Stimulated activated CD8-positive, alpha-beta memory T cell treated with anti-CD3 and anti-CD28 coated beads, Interleukin-4, amount 100 ng/mL, for 24 hours (primary cell): ENCODE measurements at places on chromosomes 3 and 15.

DNA sequence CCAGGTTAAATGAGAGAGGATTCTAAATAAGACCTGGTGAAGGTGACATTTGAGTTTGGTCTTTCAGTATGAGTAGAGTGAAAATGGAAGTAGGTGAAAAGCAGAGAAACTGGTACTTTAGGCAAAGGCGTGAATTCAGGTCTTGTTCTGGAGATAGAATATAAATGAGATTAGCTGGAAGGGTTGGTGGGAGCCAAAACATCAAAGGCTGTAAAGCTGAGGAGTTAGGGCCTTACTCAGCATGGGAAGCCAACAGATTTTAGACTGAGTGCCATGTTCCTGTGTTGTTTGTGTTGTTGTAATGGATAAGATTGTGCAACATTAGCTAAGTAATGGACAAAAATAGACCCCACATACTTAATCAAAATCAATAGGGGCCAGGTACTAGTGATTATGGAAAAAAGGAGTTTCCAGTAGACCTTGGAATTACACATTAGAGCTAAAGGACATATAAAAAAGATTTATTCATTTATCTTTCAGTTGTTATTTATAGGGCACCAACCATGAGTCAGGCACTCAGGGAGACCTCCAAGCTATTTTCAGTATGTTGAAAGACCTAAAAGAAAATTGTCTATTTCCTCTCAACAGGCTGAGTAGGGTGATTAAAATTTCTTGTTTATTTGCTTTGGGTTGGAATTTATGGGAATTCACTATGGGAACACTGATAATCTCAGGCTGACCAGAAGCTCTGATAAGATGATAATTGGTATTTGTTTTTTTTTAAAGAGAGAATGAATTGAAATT lies 20.8 kb downstream of the ARL14 start:
- no peak for DNase-seq

DNA sequence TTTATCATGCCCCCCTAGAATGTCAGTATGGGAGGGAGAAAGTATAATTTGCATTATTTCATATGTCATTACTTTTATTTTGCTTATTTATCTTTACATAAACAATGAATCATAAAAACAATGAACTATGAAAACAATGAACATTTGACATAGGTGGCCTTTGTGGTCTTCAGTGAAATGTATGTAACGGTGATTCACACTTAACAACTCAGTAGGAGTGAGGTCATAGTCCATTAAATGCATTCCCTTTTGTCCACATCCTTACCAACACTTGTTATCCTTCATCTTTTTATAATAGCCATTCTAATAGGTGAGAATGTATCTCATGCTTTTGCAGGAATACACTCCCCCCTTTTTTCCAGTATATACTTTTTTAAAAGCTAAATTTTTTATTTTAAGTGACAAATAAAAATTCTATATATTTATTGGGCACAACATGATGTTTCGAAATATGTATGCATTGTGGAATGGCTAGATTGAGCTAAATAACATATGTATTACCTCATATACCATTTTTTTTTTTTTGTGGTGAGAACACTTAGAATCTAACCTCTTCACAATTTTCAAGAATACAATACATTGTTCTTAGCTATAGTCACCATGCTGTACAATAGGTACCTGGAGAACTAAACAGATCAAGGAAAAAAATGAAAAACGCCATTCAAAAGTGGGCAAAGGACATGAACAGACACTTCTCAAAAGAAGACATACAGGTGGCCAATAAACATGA lies 189.5 kb downstream of the WDR72 start:
- no peak for DNase-seq

- no peak for DNase-seq
Observed at GRCh38 chr3:17153209-17153608, 268.5 kb downstream of the PLCL2 start.

DNA sequence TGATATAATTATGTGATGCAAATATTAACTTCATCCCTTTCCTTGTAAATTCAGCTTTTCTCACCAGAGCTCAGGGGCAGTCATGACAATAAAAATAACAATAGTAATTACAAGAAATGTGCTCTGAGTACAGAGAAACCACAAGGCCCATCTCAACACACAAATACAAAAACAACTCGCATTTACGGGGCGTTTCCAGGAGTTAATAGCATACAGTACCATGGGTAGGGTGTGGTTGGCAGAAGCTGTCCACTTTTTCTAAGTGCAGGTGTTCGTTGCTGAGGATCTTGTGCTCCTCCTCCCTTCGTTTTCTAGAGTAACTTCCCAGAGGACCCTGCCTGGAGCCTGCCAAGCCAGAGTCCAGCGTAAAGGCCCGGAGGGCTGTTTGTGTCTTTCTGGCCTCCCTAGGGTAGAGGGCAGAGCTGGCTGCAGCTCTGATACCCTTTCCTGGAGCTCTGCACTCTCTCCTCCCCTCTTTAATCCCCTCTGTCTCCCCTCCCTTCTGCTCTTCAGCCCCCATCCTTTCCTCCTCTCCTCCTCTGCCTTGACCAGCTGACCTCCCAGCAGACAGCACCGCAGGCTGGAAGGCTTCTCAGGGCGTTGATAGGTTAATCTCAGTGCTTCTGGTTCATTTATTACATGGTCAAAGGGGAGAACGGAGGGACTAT lies 11.4 kb downstream of the SEMA3G start:
- DNase-seq = no peak

- DNase-seq = no peak
Observed at GRCh38 chr3:58198804-58199203, 12.0 kb downstream of the DNASE1L3 start.

GRCh38 chr3:171514466-171514865 lies 54.3 kb upstream of the TNIK start:
- DNase-seq = no peak

GRCh38 chr3:144380849-144381248 lies 409.2 kb downstream of the DIPK2A start:
- DNase-seq = no peak

DNA sequence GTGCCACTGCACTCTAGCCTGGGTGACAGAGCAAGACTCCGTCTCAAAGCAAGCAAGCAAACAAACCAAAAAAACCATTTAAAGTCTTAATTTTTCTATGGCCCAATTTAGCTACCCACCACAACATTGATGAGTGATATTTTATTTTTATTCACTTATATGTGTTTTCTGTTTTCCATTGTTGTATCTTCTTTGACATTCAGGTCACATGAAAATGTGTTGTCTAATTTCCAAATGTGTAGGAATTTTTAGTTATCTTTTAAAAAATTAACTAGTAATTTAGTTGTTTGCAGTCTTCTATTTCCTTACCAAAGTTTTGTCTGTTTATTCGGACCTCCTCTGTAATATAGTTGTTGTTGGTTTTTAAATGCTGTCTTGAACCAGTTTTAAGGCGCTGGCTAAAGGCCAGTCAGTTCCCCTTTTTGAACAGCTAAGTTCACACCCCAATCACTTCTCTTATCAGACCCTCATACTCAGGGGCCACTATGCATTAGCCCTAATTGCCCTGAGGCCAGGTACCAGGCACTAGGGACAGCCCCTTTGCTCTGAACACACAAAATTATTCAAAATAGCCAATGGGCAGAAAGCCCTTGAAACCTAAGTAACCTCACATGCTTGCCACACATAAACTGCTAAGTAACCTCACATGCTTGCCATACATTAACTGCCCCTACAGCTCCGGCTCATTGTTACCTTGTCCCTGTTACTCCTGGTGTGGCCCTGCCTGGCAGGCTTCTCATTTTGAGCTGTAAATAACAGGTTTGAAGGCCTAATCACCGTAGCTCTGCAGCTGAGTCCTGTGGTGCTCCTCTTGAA lies 4.3 kb upstream of the CCR4 start:
- DNase-seq = no peak

DNA sequence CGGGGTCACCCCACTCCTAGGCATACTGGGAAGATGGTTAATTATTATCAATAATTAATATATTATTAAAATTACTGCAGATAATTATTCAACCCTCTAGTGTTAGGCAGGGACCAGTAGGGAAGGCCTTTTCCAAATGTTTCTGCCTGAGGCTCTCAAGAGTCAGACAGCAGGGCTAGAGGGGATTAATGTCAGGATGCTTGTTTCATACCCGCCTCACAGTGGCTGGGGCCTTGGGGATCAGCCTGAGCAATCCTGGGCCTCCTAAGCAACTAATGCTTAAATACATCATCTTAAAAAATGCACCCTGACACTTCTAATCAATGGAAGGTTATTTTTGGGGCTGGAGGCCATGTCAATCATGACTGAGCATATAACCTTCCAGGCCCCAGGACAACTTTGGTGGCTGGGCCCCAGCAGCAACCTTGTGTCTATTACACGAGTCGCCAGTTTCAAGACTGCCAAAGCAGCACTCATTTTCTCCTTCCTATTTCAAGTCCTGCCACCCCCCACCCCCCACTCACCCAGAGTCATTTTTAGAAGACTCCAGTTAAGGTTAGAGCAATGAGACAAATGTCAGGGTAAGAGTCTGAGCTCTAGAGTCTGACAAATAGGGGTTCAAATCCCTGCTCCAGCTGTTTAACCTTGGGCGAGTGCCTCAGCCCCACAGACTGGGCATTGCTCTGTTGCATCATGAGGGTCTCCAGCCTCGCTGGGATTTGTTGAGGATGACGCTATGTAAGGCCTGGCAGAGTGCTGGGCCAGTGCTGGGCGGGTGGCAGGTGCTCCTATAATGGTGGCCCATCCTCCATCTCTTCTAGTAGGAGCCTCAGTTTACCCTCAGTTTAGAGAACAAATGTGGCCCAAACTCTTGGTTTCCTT lies 6.1 kb downstream of the AMOTL2 start:
- DNase-seq = no peak

GRCh38 chr3:165502707-165503106 lies 306.5 kb upstream of the SLITRK3 start:
- DNase-seq = no peak

GRCh38 chr3:63116922-63117321 lies 161.2 kb upstream of the SYNPR start:
- DNase-seq = no peak

- no peak for DNase-seq
Observed at GRCh38 chr15:92361321-92362000, 32.2 kb upstream of the ST8SIA2 start.

GRCh38 chr3:42518800-42519567 lies 16.5 kb downstream of the VIPR1 start:
- DNase-seq = no peak

DNA sequence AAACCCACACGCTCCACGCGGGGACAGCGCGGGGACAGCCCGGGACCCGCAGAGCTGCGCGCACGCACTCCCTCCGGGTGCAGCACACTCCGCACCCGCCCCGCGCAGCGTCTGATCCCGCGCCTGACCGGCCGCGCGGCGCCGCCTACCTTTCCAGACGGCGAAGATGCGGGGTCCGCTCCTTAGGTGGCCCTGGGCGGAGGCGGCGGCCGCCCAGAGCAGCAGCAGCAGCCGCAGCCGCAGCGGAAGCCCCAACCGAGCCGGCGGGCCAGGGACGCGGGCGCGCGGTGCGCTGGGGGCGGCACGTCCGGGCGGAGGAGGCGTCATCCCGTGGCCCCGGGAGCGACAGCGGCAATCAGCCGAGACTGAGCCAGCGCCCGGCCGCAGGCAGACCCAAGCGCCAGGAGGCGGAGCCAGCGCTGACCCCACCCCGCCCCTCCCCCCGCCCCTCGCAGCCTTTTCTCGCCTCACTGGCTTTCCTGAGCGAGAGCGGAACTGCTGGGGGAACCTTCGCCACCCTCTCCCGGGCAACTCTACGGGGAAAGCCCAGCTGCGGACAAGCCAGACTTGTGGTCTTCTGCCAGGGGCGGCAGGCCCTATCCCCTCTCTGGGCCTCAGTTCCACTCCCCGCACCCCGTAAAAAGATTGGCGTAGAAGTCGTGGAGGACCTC lies at the start of gene SEMA7A:
Gene SEMA7A (minus strand): TSS at position 367 of the 671 bp plus-strand sequence. CDS start 40 bp downstream, at position 327.
- DNase-seq = peak; percentile 70

- DNase-seq = no peak
Observed at GRCh38 chr3:179074656-179075055, 3.0 kb upstream of the ZMAT3 start.

- DNase-seq = no peak
Observed at GRCh38 chr3:23662079-23662617, 143.6 kb upstream of the UBE2E1 start.

- no peak for DNase-seq
Observed at GRCh38 chr3:41202075-41202833, 2.9 kb downstream of the CTNNB1 start.
